ENCODE measurements at places on chromosomes 12 and 14. TPM values are rescaled to one million over a fixed set of nuclear protein-coding genes. Genes with fewer than 3 reads are reported as not detected.

ANKS1B gene
- total RNA-seq = 1.5 TPM

SAMD15 gene
- 1.7 TPM for total RNA-seq

FZD10 gene
- total RNA-seq = not detected

CD69 gene
- total RNA-seq = not detected

ARPC3 gene
- total RNA-seq = 170 TPM

NANOG gene
- 0.03 TPM for total RNA-seq

L3HYPDH gene
- 44.3 TPM for total RNA-seq

MMP19 gene
- total RNA-seq = 8.6 TPM

FAM90A1 gene
- not detected for total RNA-seq

KRT6A gene
- not detected for total RNA-seq

SCNN1A gene
- total RNA-seq = 1.0 TPM

PTHLH gene
- 3.3 TPM for total RNA-seq

PLEKHD1 gene
- total RNA-seq = 1.1 TPM

LGALS3 gene
- 256 TPM for total RNA-seq

CCDC59 gene
- total RNA-seq = 35.7 TPM

CIROP gene
- total RNA-seq = not detected

SMCO2 gene
- total RNA-seq = not detected
